ENCODE measurements at places on chromosomes 7 and 10.

DNA sequence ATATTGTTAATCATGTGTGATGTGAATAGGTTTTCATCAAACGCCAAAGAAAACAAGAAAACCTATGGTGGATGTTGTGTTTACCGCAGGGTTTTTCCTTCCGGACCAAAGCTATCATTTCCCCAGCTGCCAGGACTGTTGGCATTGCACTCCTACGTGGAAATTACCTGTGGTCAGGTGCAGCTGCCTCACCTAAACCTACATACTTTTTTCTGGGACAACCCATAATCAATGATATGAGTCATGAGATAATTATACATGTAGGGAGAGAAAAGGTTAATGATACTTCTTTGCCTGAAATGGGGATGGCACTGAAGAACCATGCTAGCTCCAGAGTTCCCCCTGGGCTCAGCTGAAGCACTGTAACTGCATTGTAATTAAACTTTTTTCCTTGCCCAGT, 223.6 kb upstream of the SEMA3E start:
- DNase-seq = no peak

- DNase-seq = no peak
These were observed 140.3 kb downstream of the VIPR2 start for GRCh38 chr7:159004411-159004810.

DNA sequence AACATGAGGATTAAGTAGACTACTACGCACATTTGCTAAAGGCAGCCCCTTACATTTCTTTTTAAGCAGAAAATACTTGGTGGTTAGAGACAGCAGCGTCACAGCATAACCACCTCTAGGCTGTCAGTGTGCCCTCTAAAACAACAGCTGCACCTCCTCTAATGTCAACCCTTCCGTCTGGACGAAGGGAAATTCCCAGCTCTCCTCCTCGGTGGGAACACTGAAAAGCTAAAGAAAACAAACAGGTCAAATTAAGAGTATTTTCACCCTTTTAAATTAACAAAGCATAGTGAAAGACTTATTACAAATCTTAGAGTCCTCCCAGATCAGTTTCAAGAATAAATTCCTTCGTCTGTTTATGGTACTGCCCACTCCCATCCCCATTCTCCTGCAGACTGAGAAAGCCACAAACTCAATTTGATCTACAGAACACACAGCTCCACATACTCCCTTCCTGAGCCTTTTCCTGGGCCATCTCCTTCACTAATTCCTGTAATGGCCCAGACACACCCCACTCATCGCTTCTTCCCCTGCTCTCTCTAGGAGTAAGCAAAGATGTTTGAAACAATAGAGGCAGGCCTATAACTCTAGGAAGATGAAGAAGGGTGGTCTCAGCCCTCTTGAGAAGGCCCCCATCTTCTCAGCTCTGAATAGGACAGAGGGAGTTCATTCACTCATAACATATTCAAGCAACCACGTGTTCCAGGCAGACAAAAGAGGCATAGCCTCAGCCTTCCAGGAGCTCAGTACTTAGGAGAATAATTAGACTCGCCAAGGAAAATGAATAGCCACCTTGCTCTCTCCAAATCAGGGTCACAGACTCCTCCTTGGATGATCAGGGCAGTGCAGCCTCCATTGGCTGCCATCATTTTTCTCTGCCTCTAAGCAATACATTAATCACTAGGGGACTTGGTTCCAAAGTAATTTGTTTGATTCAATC, 47.5 kb upstream of the HNRNPH3 start:
- no peak for DNase-seq

- DNase-seq = no peak
These were observed 15.2 kb upstream of the ADCYAP1R1 start for GRCh38 chr7:31036924-31037323.

DNA sequence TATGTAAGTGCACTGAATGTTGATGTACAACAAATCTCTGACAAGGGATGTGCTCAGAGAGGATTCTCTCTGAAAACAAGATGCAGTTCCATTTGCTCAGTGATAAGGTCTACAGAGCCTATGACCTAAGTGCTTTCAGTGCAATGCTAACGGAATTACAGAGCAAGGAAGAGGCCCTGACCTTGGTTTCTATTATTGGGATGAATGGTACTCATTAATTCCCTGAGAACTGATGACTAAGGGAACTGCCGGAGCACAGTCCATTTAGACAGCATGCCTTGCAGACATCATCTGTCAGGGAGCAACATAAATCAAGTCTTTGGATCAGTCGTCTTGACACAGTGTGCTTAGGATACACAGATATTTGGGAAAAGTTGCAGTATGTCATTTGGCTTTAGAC, 340.8 kb downstream of the PHTF2 start:
- DNase-seq = no peak

- no peak for DNase-seq
These were observed 21.5 kb downstream of the PAX2 start for GRCh38 chr10:100766693-100767421.

DNA sequence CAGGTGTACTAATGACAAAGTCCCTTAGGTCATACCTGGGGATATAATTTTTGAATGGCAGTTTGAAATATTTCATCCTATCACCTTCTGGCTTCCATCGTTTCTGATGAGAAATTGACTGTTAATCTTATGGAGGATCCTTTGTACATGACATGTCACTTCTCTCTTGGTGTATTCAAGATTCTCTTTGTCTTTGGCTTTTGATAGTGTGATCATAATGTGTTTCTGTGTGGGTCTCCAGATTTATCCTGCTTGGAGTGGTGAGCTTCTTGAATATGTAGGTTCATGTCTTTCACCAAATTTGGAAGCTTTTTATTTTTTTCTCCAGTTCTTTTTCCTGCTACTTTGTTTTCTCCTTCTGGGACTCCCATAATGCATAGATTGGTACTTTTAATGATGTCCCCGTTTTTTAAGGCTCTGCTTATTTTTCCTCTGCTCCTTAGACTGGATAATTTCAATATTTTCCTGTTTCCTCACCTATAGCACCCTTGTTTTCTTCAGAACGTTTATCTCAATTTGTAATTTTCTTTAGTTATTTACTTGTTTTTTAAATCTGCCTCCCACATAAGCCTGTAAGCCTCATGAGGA, 4.4 kb downstream of the RBM33 start:
- no peak for DNase-seq

- DNase-seq = no peak
These were observed 2.2 kb upstream of the CUX1 start for GRCh38 chr7:101814991-101815825.

- no peak for DNase-seq
These were observed 29.9 kb downstream of the MBL2 start for GRCh38 chr10:52742731-52743130.

- no peak for DNase-seq
These were observed 315.5 kb downstream of the MAGI2 start for GRCh38 chr7:79137942-79138341.

DNA sequence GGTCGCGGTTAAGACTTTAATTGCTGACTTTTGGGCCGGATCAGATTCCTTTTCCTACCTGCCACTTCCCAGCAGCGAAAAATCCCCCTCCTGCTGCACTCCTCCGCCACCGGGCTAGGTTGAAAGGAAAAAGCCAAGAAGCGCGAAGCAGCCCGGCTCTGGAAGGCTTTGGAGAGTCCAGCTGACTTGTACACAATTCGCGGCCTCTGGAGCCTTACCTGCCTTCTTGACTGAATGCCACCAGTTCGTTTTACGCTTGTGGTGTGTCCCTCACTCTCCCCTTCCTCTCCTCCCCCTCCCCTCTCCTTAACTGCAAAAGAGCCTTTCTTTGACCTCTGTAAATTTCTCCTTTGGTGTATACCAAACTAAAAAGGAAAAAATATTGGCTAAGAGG, 2.7 kb upstream of the FEZF1 start:
- no peak for DNase-seq

DNA sequence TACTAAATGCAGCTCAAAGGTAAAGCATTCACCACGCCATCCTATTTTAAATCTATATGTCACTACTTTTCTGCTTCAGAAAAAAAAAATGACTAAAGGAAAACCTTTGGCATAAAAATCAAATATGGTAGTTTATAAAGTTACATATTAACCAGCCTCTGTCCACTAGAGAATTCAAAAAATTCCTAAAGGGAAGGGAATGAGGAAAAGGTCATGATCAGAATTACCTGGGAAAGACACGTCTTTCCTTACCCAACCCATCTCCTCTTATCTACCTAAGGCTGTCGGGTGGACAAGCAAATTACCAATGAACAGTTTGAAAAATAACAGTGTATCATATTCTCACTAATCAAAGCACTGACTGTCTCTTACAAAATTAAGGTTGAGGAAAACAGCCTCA, 100.7 kb upstream of the TMEM106B start:
- DNase-seq = no peak

DNA sequence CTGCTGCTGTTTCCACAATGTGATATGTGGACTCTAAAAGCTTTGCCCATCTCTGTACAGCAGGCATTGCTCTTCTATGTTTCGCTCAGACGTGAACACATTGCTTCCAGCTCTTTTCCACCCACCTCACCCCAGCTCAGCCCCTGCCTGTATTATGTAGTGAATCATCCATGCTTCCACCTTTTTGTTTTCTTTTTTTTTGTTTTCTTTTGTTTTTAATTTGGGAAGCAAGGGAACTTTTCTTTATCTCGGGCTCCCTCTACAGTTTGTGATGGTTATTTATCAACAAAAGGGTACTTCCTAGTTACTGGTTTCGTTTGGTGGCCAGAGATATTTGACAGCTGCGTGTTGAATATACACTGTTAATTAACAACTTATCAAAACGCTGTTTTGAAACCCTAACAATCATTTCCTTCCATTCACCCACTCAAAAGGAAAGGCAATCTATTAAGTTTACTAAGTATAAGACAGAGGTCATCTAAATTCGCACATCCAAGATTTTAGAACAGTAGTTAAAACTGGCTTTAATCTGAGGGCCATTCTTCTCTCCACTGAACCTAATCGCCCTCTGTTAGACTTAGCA, 127.9 kb upstream of the STK17A start:
- peak; percentile 3 for DNase-seq

DNA sequence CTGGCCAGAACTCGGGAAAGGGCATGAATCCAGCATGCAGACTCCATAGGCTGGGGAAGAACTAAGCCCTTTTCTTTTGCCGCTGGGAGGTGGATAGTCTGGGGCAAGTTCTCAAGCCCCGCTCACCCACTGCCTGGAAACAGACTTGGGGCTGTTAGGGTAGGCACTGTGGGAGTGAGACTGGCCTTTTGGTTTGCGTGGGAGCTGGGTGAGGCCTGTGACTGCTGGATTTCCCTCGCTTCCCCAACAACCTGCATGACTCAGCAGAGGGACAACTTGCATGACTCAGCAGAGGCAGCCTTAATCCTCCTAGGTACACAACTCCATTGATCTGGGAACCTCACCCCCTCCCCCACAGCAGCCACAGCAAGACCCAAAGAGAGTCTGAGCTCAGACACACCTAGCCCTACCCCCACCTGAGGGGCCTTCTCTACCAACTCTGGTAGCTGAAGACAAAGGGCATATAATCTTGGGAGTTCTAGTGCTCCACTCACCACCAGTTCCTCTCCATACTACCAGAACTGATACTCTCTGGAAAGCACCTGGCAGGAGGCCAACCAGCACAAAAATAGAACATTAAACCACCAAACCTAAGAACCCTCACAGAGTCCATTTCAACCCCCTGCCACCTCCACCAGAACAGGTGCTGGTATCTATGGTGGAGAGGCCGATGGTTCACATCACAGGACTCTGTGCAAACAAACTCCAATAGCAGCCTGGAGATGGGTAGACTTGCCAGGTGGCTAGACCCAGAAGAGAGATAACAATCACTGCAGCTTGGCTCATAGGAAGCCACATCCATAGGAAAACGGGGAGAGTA, 81.4 kb upstream of the LAMB4 start:
- no peak for DNase-seq

GRCh38 chr10:46553238-46554049, 3.0 kb downstream of the GPRIN2 start:
- DNase-seq = no peak

- no peak for DNase-seq
These were observed 4.4 kb downstream of the VIM start for GRCh38 chr10:17232276-17232960.

- DNase-seq = no peak
These were observed 109.6 kb downstream of the MACC1 start for GRCh38 chr7:20107582-20107981.

GRCh38 chr7:12712236-12712635, 24.8 kb downstream of the ARL4A start:
- DNase-seq = no peak

Measured in AG04449 (cell line).